Renal pelvis (tissue), 12 donors: ENCODE measurements at places on chromosomes 13 and 19. TPM values are rescaled to one million over a fixed set of nuclear protein-coding genes. Genes with fewer than 3 reads are reported as not detected.

The APLP1 gene
- 29.2 TPM for polyA plus RNA-seq

DNA sequence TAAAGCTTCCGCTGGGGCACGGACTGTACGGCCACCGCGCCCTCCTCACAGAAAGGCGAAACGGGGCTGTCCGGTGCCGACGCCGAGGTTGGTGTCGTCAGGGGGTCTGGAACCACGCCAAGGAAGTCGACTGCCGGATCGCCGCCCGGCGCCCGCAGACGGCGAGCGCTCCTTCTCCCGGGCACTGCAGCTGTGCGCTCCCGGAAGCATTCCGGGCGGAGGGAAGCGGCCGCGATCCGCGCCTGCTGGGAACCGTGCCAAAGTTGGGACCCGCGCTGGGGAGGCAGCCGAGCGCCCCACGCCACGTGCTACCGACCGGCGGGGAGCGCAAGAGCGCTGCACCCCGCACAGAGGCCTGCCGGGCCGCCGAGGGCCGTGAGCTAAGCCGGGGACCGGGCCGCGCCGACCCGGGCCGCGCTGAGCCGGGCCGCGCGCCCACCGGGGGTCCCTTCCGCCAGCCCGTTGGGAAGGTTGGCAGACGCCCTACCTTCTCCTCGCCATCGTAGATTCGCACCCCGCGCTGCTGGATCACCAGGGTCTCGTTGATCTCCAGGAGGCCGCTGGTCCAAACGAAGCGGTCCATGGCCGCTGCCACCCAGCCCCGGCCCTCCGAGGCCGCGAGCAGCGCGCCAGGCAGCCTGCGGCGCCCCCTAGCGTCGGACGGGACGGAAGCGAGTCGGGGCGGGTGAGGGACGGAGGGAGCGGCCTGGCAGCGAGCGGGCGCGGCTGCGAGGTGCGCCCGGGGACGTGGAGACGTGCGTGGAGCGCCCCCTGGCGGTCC, at the start of gene VPS36:
Gene VPS36 (minus strand): TSS at position 623 of the 781 bp plus-strand sequence. CDS start 40 bp downstream, at position 583.
- DNase-seq = peak; percentile 95

GRCh38 chr19:54014920-54015560, 23.6 kb downstream of the CACNG6 start:
- DNase-seq = peak; percentile 28

The ZNF146 gene
- polyA plus RNA-seq = 114 TPM

The EMC10 gene
- polyA plus RNA-seq = 173 TPM

- DNase-seq = no peak
Observed at GRCh38 chr13:21825801-21826200, 154.9 kb downstream of the FGF9 start.

- no peak for DNase-seq
Observed at GRCh38 chr19:36051236-36051635, 2.8 kb downstream of the THAP8 start.

The STRN4 gene
- 92.8 TPM for polyA plus RNA-seq

The ERICH6B gene
- polyA plus RNA-seq = 0.80 TPM
